ENCODE measurements at places on chromosomes 1 and 21. TPM values are rescaled to one million over a fixed set of nuclear protein-coding genes. Genes with fewer than 3 reads are reported as not detected.

GRCh38 chr1:208238710-208239472, 5.3 kb downstream of the PLXNA2 start:
- DNase-seq: peak; percentile 66

GRCh38 chr21:16550917-16551741, 821.3 kb downstream of the USP25 start:
- DNase-seq: no peak

DNA sequence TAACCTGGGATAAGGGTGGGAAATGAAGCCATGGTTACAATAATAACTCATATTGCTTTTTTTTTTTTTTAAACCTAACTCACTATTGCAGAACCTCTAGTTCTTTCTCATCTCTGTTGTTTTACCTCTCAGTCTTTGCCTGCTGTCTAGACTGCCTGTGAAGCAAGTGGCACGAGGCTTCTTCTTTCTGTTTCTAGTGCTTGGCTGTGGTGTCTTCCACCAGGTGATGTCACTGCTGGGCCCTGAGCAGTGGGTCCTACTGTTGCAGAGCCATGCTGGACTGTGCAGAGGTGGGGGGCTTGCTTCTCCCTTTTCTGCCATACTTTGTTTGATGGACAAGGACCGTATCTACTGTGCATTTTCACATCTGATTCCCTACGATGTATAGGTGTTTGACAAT, 51.7 kb downstream of the ZNF326 start:
- no peak for DNase-seq

- DNase-seq: no peak
Observed at GRCh38 chr1:110298991-110299390, 40.2 kb upstream of the RBM15 start.

FCRL1 gene
- total RNA-seq: not detected

SRSF10 gene
- 117 TPM for total RNA-seq
